ENCODE measurements at places on chromosomes 11 and 22.

- DNase-seq, result no peak
Observed at GRCh38 chr11:75718419-75719339, 1.0 kb downstream of the MOGAT2 start.

DNA sequence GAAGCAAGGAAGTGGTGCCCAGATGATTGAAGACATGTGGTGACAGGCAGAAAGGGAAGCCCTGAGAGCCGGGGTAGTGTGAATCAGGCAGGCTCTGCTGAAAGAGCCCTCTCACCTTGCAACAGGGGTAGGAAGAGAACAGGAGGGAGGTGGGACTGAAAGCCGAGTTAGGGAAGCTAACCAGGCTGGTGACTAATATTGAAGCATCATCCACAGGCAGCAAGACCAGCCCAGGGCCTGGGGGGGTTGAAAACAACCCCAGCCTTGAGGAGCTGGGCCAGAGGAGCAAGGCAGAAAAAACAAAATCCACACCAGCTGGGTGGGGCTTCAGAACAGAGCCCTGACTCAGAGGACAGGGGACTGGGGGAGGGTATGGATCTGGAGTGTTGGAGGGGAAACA lies 35.0 kb upstream of the CRTAM start:
- no peak for DNase-seq

DNA sequence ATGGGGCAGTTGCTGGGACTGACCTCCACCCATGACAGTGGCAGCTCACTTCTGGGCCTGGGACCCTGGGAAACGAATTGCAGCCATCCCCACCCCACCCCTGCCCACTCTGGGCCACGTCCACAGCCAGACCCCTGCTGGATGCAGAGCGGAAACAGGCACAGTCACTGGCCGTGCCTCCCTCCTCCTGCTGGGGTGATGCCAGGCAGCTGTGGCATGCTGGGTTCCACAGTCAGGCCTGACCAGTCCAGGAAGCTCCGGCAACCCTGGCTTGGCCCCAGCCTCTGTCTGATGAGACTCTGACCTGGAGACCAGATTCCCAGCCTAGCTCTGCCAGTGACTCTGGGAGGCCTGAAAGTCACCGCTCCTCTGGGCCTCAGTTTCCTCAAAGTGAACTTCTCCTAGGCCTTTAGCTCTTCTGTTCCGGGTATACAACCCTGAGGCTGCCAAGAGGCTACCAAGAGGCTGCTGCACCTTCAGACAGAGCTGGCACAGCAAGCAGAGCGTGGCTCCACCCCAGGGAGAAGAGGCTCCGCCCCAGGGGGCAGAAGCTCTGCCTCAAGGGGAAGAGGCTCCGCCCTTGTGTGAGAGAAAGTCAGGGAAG lies 8.9 kb downstream of the SULT4A1 start:
- DNase-seq, result no peak

GRCh38 chr11:2379466-2380174 lies 2.5 kb downstream of the CD81 start:
- DNase-seq, result no peak

DNA sequence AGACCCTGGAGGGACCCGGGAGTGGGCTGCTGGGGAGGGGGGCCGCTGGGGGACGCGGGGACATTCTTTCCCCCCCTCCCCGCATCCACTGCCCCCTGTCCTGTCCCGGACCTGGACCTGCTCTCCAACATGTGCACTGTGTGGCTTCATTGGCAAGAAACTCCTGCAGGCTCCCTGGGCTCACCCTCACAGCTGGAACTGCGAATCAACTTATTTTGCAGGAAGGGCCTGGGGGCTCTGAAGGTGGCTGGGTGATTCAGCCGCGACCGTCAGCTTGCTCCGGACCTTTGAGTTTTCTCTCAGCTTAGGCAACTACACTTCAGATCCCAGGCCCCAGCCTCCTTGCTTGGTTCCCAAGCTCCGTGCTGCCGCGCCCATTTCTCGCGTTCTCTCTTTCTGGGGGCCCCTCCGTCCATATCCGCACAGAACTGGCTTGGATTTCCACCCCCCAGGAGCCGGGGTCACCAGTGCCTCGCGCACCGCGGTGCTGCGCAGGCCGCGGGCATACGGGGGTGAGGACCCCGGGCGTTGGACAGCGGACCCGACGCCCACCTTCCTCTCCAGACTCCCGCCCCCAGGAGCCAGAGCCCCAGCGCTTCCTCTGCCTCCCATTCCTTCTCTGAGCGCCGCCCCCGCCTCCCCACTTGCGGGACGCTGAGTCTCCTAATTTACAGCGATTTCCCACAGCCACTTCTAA lies 471 bp upstream of the AHNAK start:
- no peak for DNase-seq

DNA sequence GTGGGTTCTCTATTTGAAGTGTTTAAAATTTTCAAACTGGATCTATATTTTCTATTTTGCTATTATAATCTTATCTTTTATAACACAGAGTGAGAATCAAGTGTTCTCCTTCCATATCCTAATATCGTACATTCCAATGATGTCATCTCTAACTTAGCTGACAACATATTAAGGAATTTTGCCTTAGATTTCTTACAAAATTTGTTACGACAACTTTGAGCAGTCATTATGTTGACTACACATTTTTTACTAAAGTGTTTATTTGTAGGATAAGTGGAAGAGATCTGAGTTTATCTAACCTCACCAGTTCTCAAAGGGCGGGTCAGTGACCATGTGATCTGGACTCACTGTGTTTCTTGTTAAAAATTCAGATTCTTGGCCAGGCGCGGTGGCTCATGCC lies 12.7 kb downstream of the BTG4 start:
- DNase-seq, result no peak

DNA sequence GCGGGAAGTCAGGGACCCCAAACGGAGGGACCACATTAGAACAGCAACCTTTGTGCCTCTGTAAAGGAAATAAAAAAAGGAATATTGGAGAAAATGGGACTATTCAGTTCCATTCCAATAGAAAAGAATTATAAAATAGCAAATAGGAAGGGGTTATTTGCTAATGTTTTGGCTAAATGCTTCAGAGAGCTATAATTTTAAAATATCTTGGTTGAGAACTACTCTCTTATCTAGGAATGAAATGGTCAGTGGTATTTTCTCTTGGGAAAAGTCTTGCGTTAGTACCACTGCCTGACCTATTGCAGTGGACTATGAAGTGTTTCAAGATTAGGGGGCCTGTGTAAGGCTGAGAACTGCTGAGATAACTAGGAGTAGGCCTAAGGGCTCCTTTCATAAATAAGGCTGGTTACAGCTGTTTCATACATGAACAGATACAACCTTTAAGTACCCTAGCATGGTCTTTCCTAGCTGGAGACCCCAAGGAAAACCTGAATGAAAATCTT lies 6.9 kb upstream of the WEE1 start:
- DNase-seq, result no peak

GRCh38 chr11:67276781-67277230 lies 10.5 kb downstream of the GRK2 start:
- peak; percentile 58 for DNase-seq

DNA sequence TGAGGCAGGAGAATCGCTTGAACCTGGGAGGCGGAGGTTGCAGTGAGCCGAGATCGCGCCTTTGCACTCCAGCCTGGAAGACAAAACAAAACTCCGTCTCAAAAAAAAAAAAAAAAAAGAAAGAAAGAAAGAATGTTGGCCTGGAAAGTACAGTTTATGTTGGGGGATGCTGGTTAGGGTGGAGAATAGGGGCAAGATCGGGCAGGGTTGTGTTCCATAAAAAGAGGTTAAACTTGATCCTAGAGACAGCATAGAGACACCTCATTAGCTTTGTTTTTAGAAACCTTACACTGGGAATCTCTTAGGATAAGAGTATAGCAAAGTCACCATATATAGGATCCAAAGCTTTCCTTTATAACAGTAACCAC lies 1.9 kb upstream of the FTH1 start:
- no peak for DNase-seq

DNA sequence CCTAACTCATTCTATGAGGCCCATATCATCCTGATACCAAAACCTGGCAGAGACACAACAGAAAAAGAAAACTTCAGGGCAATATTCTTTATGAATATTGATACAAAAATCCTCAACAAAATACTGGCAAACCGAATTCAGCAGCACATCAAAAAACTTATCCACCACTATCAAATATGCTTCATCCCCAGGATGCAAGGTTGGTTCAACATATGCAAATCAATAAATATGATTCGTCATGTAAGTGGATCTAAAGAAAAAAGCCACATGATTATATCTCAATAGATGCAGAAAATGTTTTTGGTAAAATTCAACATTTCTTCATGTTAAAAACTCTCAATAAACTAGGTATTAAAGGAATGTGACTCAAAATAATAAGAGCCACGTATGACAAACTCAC lies 40.9 kb downstream of the JRKL start:
- DNase-seq, result no peak

GRCh38 chr22:36853407-36854099 lies 7.3 kb upstream of the NCF4 start:
- peak; percentile 89 for DNase-seq

GRCh38 chr11:32312206-32312817 lies 123.0 kb downstream of the WT1 start:
- no peak for DNase-seq

GRCh38 chr11:110199184-110199981 lies 97.0 kb downstream of the RDX start:
- DNase-seq, result no peak

DNA sequence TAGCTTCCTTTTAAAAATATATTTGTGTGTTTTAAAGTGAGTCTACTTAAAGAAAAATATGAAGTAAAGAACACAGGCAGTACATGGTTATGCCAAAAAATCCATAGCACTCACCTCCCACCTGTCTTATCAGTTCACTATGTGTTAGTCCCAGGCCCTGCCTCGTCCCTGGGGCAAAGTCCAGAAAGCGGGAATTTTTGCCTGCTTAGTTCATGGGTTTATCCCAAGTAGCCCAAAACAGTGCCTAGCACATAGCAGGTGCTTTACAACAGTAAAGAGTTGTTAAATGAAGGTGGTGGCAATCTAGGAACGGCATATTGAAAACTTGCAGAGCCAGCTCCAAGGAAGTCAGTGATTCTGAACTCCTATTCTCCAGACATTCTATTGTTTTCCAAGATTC lies 154.0 kb downstream of the MN1 start:
- no peak for DNase-seq

GRCh38 chr11:9831122-9831521 lies 167.2 kb downstream of the SWAP70 start:
- no peak for DNase-seq

DNA sequence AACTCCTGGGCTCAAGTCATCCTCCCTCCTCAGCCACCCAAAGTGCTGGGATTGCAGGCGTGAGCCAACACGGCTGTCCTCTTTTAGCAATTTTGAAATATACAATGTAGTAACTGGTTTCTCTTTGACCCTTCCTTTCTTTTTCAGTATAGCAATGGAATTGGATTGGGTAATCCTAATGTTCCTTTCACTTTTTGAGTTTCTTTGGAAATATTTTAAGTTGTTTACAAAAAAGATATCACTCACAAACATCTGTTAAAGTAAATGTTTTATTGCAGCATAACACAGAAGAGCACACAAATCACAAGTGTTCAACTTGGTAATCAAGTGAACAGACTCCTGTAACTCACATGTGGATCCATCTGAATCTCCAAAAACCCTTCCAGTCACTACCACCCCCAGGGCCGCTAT lies 44.6 kb upstream of the EP300 start:
- no peak for DNase-seq

DNA sequence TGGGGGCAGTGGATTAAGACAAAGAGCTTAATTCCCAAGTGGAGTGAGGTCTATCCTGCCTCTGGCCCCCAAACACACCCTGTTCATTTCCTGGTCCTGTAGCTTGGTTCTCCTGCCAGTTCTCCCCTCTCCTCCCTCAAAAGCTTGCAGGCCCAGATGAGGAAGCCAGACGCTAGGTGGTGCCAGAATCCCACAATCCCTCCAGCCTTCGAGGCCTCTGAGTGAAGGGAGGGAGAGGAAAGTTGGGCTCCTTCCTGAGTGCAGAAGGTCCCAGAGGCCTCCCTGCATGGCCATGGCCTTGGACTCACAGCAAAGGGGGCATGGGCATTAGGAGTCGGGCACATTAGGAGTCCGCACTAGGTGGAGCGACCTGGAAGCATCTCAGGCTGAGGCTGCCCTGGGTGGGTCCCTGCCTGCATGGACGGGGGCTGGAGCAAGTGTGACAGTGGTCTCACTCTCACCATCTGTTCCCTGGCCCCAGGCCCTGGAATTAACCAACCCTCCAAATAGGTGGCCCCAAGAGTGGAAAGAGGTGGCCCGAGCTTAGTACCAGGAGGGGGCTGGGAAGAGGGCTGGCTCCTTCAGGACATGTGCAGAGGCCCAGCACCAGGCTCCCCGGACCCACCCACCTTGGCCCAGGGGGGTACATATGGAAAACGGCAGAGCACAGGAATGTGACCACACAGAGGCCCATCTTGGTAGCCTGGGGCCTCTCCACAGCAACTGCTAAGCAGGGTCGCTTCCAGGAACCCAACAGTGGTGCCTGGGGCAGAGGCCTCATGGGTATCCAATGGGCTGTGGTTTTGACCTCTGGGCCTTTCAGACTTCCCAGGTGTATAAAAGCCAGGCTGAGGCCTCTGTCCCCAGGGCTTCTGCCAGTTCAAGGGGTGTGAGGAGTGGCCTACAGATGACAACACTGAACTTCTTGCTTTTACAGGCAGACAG lies 5.2 kb downstream of the FXYD2 start:
- no peak for DNase-seq

DNA sequence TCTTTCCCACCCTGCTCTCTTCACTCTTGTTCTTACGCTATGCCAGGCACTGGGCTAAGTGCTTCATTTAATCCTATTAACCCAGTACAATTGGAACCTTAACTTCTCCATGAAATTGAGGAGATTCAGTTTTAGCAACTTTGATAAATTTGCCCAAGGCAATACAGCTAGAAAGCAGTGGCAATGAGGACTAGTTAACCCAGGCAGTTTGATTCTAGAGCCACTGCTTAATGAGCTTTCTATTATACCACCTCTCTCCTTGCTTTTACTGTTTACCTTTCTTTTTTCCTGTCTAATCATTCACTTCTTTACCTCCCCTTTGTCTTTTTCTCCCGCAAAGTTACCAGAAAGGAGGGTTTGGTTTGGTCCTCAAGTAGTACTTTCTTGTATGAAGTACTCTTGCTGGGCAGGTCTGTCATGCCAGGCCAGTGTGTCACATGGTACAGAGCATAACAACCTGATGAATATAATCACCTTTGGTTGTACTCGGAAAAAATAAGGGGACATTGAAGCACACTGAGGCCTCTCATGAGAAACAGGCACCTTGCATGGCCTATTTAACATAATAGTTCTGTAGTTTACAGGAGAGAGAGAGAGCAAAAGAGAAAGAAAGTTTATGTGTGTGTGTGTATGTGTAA lies 70.6 kb downstream of the PDHX start:
- DNase-seq, result no peak

DNA sequence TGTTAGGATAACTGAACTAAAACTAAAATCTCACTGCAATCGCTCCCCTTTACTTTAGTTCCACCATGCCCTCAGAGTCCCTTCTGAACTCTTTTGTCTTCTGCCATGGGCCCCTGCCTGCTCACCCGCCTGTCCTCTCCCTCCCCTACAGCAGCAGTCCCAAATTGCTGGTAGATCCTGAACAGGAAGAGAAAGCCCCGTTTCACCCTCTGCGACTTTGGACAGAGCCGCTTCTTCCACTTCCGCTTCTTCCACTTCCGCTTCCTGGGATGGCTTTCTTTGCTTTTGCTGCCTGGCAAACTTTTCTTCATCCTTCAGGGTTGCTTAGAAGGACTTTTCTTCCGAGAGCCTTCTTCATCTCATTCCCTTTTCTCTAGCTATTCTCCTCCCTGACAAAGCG lies 35.7 kb upstream of the TLCD5 start:
- DNase-seq, result no peak

- no peak for DNase-seq
Observed at GRCh38 chr11:74175920-74176319, 4.8 kb downstream of the PPME1 start.

GRCh38 chr11:8178297-8178696 lies 9.5 kb upstream of the RIC3 start:
- no peak for DNase-seq

Measured in CD4-positive, alpha-beta T cell treated with Interleukin-6 for 4 hours (primary cell).